Stimulated activated CD8-positive, alpha-beta memory T cell treated with anti-CD3 and anti-CD28 coated beads, Interleukin-15, amount 100 ng/mL, for 48 hours (primary cell): ENCODE measurements at places on chromosomes 13 and 19.

GRCh38 chr13:81874681-81875661 lies 1534.0 kb upstream of the SPRY2 start:
- DNase-seq = no peak

GRCh38 chr13:67330149-67330548 lies 100.0 kb upstream of the PCDH9 start:
- no peak for DNase-seq

GRCh38 chr19:30159636-30160035 lies 212.5 kb upstream of the ZNF536 start:
- DNase-seq = no peak

DNA sequence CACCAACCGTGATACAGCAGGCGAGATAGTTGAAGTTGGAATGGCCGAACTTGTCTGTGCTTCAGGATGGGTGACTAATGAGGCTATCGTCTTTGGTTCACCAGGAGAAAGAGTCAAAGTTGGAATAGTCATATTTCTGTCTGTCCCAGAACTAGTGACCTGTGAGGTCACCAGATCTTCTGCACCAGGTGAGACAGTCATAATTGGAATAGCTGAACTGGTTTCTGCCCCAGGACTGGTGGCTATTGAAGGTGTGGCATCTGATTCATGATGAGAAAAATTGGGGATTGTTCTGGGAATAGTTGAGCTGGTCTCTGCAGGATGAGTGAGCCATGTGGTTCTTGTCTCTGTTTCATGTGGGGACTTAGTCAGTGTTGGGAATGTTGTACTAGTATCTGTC lies 71.6 kb downstream of the MUC16 start:
- no peak for DNase-seq
